Kidney capillary endothelial cell (primary cell): ENCODE measurements at places on chromosomes 7 and 10.

GRCh38 chr7:77913977-77914607 lies 115.5 kb downstream of the PHTF2 start:
- no peak for DNase-seq

GRCh38 chr7:5354460-5355232 lies 69.0 kb downstream of the TNRC18 start:
- DNase-seq = no peak

DNA sequence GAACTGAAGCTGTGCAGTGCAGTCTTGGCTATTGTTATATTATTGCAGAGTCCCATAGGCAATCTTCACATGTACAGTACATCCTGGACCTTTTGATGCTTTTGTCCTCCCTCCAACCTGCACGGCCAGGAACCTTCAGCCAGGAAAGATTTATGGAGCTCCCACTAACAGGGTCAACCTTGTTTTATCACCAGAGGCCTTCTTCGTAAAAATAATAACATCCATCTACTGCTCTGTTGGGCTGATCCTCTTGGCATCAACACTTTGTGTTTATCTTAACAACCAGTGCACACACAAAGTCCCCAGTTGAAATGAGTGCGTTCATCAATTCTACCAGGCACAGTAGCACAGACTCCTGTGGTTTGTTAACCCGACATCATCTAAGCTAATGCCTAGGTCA lies 72.4 kb downstream of the AGMO start:
- no peak for DNase-seq

- no peak for DNase-seq
Measured at GRCh38 chr10:131399981-131400380, 88.5 kb upstream of the TCERG1L start.

- no peak for DNase-seq
Measured at GRCh38 chr10:11154333-11154732, 136.7 kb downstream of the CELF2 start.

- DNase-seq = no peak
Measured at GRCh38 chr10:63518690-63519288, 2.4 kb upstream of the REEP3 start.

GRCh38 chr7:130669085-130669700 lies 645 bp upstream of the COPG2 start:
- no peak for DNase-seq

GRCh38 chr10:14403881-14404623 lies 73.3 kb upstream of the FRMD4A start:
- DNase-seq = no peak

DNA sequence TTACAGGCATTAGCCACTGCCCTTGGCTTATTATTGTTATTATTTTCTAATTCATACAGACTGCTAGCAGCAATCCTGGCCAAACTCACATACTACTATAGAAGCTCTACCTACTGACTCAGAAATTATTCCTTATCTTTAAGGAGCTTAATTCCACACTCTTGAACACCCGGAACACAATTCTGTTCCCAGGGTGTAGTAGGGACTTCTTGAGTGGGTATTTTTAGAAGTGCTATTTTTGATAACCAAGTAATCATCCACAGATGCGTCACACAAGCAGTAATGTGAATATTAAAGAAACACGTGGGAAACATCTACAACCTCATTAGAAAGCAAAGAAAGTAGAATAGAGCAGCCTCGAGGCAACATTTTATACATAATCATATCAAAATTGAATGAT lies 149.2 kb downstream of the PTEN start:
- DNase-seq = no peak

DNA sequence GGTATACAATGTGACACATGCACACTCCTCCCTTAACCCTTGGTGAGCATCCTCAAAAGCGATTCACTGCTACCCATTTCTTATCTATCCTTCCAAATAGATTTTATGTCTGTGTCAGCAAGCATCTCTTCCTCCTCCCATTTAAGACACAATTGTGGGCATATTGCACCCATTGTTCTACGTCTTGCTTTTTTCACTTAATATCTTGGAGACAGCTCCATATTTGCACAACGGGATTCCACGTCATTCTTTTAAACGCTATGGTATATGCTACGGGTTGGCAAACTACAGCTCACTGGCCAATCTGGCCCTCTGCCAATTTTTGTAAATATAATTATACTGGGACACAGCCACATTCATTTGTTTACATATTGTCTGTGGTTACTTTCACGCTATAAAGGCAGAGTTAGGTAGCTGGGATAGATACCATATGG lies 88.6 kb downstream of the RNF216 start:
- peak; percentile 75 for DNase-seq

- DNase-seq = no peak
Measured at GRCh38 chr7:107080099-107080505, 35.6 kb downstream of the PRKAR2B start.

DNA sequence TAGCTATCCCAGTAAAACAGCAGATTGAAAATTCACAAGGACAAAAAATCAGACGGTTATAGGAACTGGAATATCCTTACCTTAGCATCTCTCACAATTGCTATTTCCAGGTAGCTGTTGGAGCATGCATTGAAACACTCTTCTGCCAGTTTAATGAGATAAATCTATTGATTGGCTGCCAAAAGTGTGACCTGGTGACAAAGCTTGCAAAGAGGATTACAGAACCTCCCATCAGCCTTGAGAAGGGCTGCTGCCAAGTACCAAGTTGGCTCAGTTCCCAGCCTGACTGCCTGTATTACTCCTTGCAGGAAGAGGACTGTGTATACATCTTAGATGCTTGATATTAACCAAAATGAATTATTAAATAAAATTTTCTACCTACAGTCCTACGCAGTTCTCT lies 5.1 kb downstream of the PRLHR start:
- no peak for DNase-seq

GRCh38 chr7:149020483-149020882 lies 7.8 kb downstream of the PDIA4 start:
- no peak for DNase-seq

DNA sequence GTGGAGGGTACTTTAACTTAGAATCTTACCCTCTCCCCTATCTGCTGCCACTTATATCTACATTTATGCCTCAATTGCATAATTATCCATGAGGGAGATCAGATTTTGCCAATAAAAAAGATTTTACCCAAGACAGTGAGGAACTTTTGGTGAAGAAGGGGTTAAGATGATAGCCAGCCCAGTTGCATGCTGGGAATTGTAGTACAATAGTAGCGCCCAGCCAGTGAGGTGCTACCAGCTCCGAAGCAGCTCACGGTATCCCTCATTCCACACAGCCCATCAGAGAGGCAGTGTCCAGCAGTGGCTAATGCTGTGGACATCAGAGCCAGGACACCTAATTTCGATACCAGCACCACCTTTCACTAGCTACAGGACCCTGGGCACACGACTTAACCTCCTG lies 5.9 kb upstream of the LGI1 start:
- no peak for DNase-seq

DNA sequence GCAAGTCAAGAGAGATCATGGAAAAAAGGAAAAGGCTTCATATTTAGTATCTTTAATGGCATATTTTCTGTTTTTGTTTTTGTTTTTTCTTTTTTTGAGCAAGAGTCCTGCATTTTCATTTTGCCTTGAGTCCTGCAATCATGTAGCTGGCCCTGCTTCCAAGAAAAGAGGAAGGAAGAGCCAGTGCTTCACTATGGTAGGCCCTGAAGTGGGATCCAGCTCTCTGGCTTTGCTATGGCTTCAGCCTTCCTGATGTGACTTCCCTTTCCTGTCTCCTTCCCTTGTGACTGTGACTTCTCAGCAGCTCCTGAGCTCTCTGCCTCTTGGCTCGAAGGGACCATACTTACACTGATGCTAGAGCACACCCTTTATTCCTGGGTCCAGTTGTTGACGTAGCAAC lies 512.3 kb downstream of the INHBA start:
- DNase-seq = peak; percentile 57

DNA sequence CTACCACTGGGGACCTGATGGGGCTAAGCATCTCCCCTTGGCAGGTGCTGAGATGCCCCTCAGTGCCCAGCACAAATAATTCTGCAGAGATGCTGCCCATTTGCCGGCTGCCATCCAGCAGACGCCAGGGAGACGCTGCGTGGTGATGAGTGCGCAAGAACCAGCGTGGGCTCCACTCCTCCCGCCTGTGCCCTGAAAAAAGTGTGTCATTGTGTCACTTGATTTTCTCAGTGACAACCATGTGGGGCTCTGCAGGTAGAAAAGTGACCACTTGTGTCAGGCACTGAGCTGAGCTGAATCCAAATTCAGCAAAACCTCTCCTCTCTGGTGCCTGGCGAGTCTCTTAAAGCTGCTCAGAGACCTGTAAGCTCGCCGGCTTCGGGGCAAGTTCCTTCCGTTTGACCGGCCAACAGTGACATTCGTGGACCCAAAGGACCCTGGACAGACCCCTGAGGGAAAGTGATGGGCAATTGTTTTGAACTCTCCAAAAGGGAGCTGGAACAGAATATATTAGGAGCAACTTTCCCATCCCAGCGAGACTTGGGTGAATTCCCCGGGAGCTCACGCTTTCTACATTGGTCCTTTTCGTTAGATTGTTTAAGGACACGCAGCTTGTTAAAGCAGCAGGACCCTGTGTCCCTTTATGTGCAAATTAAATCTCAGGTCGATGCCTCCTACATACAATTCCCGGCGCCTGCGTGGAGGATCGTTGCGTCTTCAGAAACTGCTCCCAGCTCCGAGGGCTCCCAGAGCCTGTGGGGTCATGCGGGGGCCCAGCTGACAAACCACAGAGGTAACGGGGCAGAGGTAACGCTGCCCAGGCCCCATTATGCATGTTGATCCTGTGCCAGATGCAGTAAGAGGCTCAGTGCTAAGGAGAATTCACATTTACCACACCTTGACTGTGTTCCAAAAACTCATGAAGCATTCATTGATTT lies 332.7 kb downstream of the ADARB2 start:
- DNase-seq = no peak

- no peak for DNase-seq
Measured at GRCh38 chr10:49419005-49419404, 23.1 kb upstream of the DRGX start.

DNA sequence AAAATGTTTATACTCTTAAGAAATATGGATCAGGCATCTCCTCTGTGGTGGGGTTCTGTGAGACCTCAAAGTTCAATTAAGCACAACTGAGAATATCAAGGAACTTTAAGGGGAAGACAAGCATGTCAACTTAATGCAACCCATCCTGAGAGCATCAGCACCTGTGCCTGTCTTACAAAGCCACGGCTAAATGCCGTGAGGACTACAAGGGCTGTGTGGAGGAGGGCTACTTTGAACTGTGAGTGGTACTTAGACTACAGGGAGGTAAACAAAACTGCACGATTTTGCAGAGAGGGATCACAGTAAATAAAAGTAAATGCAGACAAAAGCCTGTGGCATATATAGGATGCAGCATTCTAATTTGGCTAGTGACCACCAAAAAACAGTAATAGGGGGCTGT lies 139.1 kb downstream of the ATE1 start:
- no peak for DNase-seq

DNA sequence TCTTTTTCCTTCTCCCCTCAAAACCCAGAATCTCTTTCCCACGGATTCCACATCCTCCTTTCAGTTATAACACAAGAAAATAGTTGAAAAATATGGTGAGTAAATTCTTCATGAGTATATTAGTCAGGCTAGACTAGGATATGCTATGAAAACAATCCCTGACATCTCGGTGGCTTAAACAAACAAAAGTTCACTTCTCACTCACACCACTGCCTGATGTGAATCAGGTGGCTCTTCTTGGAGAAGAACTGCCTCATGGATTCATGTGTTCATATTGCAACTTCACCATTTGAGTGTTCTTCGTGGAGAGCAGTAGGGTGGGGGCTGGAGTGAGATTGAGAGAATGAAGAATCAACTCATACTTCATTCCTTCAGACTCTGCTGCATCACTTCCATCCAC lies 204.1 kb downstream of the PHF14 start:
- DNase-seq = no peak

GRCh38 chr7:70890147-70890969 lies 241.6 kb upstream of the GALNT17 start:
- no peak for DNase-seq

GRCh38 chr7:139699640-139700504 lies 77.9 kb downstream of the HIPK2 start:
- DNase-seq = no peak

DNA sequence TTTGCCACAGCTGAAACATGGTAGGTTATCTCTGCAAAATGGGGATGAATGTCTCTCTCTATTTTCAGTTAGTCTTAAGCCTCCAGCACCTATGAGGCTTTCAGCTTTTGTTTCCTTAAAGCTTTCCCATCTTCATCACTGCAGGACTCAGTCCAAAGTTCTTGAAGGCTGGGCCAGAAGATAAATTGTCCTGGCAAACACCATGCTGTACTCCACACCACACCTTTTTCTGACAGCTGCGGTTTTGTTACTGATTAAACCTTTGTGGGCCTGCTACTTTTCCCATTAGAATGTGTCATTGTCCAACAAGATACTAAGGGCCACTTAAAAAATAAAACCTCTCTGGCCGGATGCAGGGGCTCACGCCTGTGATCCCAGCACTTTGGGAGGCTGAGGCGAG lies 87.2 kb upstream of the A1CF start:
- DNase-seq = no peak

- DNase-seq = no peak
Measured at GRCh38 chr10:7662522-7662921, 4.2 kb downstream of the ITIH5 start.

DNA sequence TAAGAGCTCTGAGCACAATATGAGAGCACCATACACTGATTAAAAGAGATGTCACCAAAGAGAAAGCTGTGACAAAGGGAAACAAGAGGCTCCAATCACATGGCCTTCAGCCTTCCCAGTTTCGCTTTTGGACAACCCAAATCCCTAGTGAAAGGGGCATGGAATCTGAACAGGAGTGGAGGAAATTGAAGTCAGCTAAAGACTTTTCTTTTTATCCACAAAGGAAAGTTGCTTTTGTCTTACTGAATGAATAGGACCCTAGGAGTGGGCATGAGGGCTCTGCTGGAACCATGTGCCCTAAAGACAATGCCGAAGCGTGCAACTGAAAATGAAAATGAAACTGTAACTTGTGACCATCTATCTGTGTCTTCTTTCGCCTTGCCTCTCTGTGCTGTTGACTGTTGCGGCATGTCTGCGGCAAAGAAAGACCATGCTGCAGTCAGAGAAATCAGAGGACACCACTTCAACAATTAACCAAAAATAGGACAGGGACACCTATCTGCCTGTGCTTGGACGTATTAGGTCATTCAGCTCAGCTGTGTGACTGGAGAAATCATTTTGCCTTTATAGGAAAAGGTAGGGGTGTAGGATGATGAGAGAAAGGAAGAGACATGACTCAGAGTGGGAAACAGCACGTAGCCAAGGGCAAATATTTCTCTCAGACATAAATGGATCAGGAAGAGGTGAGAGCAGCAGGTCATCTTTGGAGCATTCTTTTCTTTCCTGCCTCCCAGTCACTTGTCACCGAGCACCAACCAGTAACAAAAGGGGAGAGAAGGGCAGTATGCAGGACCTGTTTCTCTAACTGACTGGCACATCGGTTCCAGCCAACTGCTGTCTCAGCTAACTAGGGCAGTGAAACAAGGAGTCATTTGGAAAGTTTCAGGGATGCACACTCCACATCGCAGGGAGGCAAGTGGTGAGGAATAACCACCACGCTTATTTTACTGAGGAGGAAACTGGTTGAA lies 12.3 kb downstream of the CAV2 start:
- peak; percentile 85 for DNase-seq
